A172 (cell line): ENCODE measurements at places on chromosomes 1 and 21.

DNA sequence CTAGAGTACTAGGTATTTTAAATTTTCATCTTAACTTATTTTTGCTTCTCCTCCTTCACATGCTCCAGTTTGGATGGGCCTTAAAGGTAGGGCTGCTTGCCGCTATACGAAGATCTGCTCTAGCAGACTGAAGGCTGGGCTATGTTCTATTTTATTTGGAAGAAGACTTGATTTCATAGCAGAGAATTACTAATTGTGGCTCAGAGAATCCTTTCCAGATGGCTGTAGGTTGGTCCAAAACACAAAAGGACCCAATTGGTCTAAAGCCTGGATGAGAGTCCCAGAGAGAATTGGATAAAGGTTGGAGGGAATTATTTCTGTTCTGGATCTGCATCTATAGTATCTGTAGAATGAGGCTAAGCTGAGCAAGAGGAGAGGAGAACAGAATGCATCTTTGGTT is 719.4 kb upstream of the PTBP2 start:
- DNase-seq: no peak

DNA sequence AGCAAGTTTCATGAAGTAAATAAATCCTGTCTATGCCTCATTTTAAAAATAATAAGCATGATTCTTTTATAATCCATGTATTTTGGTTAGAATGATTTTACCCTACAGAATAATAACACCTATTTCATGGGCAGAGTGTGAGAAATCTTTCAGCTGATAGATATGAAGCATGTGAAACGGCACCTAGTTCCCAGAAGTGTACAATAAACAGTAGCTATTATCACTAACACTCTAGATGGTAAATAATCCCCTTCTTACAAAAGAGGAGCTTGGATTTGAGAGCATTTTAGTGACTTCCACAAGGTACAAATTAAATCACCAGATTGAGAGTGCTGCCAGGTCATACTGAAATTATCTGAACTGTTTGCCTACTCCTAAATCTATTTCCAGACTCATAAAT is 95.3 kb upstream of the NRIP1 start:
- no peak for DNase-seq

- DNase-seq: no peak
Measured at GRCh38 chr1:45789601-45790000, 13.8 kb upstream of the MAST2 start.

DNA sequence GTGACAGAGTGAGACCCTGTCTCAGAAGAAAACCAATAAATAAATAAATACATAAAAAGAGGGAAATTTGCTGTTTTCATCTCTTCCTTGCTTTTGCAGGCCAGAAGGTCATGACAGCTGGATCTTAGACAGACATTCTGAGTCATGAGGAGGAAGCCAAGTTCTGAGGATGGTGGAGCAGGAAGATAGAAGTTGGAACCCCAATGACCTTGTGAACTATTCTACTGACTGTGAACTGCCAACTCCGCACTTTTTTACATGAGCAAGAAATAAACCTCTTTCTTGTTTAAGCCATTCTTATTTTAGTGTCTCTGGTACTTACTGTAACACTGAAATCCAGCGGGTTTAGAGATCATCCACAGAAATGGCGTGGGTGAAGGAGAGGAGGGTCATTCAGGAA is 8.5 kb downstream of the CD84 start:
- DNase-seq: no peak

DNA sequence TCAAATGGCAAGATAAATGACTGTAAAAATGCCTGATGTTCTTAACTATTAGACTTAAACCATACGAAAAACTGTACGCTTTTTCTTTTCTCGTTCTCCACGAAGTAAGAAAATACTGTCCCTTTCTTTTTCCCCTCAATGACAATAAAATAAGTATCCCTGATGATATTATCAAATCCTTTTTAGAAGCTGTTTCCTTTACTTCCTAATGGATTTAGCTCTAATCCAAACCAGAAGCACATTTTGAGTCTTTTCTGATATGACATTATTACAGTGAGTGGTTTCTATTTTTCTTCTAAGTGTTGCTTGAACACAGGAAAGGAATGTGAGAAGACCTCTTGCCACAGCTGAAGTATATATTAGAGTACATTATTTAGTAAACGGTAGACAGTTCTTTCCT is 32.4 kb downstream of the DNM3 start:
- no peak for DNase-seq

GRCh38 chr1:224492632-224493031 is 58.0 kb upstream of the WDR26 start:
- DNase-seq: no peak

GRCh38 chr1:168497376-168497950 is 46.3 kb downstream of the XCL2 start:
- no peak for DNase-seq

DNA sequence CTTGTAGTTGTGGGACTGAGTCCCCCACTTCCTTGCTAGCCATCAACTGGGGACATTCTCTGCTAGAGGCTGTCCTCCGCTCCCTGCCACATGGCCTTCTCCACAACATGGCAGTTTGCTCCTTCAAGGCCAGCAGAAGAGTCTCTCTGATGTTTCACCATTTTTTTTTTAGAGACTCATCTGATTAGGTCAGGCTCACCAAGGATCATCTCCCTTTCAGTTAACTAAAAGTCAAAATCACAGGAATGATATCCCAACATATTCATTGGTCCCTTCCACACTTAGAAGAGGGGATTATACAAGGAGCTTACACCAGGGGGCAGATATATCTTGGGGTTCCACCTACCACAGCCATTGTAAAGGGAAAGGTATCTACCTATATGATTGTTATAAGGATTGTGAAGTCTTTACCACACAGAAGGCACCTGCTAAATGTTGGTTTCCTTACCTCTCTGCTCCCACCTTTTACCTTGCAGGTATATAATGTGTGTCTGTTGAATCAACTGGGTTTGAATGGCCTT is 23.3 kb downstream of the RIMKLA start:
- DNase-seq: no peak

- no peak for DNase-seq
Measured at GRCh38 chr1:77548285-77548684, 134.2 kb downstream of the ZZZ3 start.

DNA sequence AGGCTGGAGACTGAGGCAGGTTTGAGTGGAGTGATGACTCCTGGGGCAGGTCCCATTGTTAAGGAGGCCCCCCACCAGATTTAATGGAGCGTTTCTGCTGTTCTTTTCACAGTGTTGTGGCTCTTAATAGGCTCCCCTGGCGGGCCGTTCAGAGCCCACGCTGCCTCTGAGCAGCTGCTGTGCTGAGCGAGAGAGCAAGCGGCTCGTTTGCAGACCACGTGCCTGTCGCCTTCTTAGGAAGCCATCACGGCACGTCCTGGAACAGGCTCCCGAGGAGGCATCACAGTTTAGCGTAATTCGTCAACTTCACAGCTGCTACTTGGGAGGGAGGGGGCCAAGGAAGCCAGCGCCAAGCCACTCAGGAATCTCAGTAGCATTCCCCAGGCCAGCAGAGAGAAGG is 70.5 kb upstream of the CTTNBP2NL start:
- DNase-seq: no peak

GRCh38 chr1:28815533-28816185 is 3.7 kb downstream of the OPRD1 start:
- no peak for DNase-seq

DNA sequence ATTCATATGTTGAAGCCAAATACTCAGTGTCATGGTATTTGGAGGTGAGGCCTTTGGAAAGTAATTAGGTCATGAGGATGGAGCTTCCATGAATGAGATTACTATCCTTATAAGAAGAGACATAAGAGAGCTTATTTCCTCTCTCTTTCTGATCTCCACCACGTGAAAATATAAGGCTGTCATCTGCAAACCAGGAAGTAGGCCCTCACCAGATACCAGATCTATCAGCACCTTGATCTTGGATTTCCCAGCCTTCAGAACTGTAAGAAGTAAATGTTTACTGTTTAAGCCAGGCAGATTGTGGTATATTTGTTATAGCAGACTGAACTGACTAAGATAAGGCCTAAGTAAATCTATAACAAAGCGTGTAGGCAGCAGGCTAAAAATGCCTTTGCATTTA is 25.3 kb downstream of the RBM11 start:
- no peak for DNase-seq
